ENCODE measurements at places on chromosomes 16 and 17. TPM values are rescaled to one million over a fixed set of nuclear protein-coding genes. Genes with fewer than 3 reads are reported as not detected.
A peak's percentile ranks its signal among the peaks of the same experiment; 100 is the strongest.

- peaks cover 14% of the 10 kb centered on the region for H3K4me1 ChIP-seq
- no peaks in the 10 kb centered on the region for H3K36me3 ChIP-seq
- no peaks in the 10 kb centered on the region for H3K27me3 ChIP-seq
- H3K4me3 ChIP-seq: no peak overlapping the region
- peak; percentile 92 for DNase-seq
Observed at GRCh38 chr17:81328978-81329926, 34.1 kb upstream of the SLC38A10 start.

- H3K27ac ChIP-seq: no peak overlapping the region
- no peaks in the 10 kb centered on the region for H3K27me3 ChIP-seq
- no peak for DNase-seq
- H3K4me1 ChIP-seq: no peaks in the 10 kb centered on the region
Observed at GRCh38 chr16:19595043-19595767, 39.7 kb downstream of the VPS35L start.

GRCh38 chr17:82053556-82054263, 2.0 kb downstream of the GPS1 start:
- H3K4me3 ChIP-seq: no peak overlapping the region
- H3K4me1 ChIP-seq: peaks cover 6% of the 10 kb centered on the region
- no peak overlapping the region for H3K27ac ChIP-seq
- H3K36me3 ChIP-seq: no peaks in the 10 kb centered on the region

Gene KRT32
- 0.33 TPM for total RNA-seq

Gene TRIM72
- not detected for total RNA-seq

Gene CUEDC1
- total RNA-seq: 18.0 TPM
